NCI-H1436 (cell line): ENCODE measurements at places on chromosomes 3 and 15.

DNA sequence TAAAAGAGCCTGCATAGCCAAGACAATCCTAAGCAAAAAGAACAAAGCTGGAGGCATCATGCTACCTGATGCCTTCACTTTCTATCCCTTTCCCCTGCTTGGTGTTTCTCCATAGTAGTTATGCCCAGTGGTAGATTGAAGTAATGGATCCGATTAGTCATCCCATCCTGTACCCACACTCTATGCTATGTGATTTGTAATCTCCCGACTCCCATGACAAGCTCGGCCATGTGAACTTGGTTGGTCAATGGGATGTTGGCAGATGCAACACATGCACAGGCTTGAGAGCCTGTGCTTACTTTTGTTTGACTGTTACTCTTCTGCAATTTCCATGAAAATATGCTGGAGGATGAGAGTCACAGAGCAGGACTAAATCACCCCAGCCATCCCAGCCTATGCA is 334.9 kb upstream of the DPH6 start:
- DNase-seq: no peak

DNA sequence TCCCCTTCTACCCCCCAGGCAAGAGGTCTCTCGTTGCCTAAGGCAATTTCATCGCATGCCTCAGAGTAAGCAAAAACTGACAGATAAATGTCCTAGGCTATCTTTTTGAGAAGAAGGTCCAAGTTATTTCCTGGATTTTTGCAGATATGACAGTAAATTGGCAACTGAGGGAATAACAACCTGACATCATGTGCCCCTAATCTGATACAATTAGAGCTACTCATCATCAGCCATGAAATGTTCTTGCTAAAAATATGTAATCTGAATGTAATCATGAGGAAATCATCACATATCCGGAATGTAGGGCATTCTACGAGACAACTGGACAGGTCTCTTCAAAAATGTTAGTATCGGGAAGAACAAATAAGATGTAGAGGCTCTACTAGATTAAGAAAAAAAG is 44.1 kb downstream of the TNIK start:
- no peak for DNase-seq

DNA sequence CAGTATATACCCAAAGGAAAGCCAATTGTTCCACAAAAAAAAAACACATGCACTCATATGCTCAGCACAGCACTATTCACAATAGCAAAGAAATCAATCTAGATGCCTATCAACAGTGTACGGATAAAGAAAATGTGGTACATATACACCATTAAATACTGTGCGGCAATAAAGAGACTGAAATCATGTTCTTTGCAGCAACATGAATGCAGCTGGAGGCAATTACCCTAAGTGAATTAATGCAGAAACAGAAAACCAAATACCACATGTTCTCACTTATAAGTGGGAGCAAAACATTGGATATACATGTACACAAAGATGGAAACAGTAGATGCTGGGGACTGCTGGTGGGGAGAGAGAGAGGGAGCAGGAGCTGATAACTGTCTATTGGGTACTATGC is 124.2 kb upstream of the AADACL2 start:
- no peak for DNase-seq

GRCh38 chr3:62229908-62230307 is 143.4 kb downstream of the FEZF2 start:
- DNase-seq: no peak

- DNase-seq: no peak
These were observed 5.5 kb downstream of the PLD1 start for GRCh38 chr3:171804618-171805389.

DNA sequence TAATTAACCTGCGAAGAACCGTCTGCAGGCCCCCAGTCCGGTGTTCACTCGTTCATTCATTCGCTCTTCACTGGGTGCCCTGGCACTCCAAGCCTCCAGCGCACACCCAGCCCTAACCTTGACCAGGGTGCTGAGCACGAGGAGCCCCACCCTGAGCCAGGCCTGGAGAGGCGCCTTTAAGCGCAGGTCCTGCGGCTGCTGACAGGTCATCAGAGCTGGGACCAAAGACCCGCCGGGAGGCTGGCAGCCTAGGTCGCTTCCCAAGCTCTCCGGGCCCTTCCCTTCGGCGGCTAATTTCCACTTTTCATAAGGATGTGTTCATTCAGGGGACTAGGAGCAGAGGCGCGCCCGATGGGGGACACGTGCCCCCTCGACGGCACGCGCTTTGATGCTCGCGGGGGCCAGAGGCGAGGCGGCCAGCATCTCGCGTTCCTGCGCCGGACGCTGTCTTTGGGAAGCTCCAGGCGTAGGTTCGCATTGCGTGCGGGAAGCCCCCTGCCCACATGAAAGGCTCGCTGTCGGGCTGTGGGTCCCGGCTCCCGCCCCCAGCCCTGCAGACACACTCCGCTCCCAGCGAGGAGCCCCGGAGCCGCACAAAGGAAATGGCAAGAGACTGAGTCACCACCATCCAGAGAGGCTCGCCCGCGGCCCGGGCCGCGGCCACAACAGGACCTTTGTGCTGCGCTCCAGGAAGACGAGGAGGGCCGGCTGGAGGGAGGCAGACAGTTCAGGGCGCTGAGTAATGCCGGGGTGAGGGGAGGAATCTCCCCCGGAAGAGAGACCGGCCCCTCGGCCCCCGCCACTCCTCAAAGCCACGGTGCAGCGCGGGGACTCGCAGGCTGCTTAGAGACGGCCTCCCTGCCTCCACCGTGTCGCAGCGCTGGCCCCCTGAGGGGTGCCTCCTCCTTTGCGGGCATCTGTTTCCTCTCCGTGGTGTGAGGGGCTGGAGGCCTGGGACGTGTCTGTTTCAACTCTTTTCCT is 266.4 kb upstream of the HES1 start:
- no peak for DNase-seq

GRCh38 chr15:59537403-59537802 is 74.2 kb upstream of the GCNT3 start:
- DNase-seq: no peak

DNA sequence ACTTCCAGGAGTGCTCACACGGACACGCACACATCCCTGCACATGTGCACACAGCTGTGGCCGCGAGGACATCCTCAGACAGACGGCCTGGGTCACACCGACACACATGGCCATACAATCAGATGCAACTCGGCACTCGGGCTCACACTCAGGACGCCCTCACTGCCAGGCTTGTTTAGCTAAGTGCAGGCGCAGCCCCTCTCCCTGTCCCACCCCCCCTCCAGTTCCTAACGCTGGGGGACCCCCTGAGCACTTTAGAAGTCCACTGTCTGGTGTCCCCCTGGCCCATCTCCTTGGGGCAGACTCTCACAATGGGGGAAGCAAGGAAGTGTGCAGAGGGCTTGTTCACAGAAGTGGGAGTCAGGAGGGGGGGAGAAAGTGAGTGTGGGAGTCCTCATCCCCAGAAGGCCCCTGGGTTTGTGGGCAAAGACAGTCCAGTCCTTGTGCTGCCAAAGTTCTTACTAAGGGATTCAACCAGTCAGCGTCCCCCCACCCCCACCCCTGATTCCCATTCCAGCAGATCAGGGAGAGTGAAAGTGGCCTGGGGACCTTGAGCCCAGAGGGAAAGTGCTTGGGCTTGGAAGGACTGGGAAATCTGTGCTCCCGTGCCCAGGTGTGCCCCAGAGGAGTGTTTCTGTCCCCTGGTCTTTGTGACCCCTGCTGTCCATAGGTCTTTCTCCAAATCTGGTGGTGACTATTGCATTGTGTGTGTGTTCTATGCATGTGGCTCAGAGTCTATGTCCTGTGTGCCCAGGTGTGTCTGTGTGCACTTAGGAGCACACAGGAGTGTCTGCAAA is 767 bp upstream of the GATA2 start:
- DNase-seq: no peak

DNA sequence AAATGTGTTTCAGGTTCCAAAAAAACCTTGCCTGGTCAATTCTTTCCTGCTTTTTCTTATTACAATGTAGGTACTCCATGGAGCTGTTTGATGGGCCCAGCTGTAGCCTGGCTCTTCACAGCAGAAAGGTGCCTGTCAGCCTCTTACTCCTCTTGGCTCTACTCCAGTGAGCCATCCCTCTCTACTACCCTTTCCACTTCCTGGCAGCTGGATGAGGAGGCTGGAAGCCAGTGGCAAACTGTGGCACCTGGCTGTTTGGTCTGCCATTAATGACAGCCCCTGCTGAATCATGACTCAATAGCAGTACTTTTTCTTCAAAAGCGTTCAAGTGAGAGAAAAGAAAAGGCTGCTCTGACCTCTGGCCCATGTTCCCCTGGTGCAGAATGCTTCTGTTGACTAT is 618.1 kb downstream of the PYDC2 start:
- no peak for DNase-seq

DNA sequence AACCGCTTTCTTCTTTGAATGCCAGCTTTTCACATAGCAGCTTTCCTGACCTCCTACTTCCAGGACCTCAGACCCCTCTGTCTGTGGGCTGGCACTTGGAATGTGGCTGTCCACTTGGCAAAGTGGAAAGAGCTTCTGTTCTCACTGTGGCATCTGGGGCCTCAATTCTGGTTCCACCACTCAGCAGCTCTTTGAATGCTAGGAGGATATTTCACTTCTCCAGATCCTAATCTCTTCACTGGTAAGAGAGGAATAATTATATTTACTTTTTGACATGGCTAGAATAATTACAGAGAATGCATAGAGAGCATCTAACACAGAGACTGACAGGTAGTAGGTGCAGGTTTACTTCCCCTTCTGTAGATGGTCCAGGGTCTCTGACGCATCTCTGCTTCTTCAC is 405.9 kb downstream of the LPP start:
- DNase-seq: no peak

- DNase-seq: no peak
These were observed 94.3 kb upstream of the TLE3 start for GRCh38 chr15:70192041-70192440.

DNA sequence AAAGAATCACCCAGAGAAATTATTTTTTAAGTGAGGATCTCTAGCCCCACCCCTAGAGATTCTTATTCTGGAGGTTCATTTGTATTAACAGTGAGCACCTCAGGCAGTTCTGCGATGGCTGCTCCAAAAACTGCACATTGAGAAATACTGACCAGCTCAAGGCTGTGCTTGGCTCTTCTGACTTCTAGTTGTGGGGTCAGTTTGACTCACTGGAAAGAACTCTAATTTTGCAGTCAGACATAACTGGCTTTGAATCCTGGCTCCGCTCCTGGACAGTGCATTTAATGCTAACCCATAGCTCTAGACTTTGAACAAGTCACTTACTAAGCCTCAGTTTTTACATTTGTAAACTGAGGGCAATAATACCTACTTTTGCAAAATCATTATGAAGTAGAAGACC is 123.6 kb upstream of the SKOR1 start:
- no peak for DNase-seq

GRCh38 chr15:55917881-55918296 is 75.5 kb downstream of the NEDD4 start:
- DNase-seq: no peak

GRCh38 chr3:139954146-139954860 is 19.3 kb downstream of the CLSTN2 start:
- DNase-seq: no peak

- no peak for DNase-seq
These were observed 1.0 kb downstream of the USF3 start for GRCh38 chr3:113695431-113695785.

DNA sequence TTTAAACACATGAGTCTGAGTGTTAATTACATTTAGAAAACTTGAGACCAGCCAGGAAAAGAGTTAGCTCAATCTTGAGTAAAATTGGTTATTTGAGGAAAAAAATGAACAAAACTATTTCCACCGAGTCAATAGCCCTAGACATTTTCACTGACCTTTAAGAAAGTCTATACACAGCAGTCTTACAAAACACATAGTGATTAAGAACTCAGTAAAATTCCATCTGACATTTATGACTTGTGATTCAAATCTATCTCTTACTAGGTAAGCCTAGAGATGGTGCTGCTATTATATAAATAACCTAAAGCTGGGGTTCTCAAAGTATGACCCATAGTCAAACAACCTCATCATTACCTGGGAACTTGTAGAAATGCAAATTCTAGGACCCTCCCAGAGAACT is 109.1 kb upstream of the COL8A1 start:
- no peak for DNase-seq

- no peak for DNase-seq
These were observed 202.0 kb downstream of the AKAP13 start for GRCh38 chr15:85582131-85583079.

GRCh38 chr3:134392336-134392983 is 18.2 kb upstream of the AMOTL2 start:
- no peak for DNase-seq

GRCh38 chr3:182479419-182480336 is 313.6 kb upstream of the ATP11B start:
- no peak for DNase-seq
